IMR-90 (cell line): ENCODE measurements at places on chromosomes 3 and 15. TPM values are rescaled to one million over a fixed set of nuclear protein-coding genes. Genes with fewer than 3 reads are reported as not detected.

- DNase-seq, result no peak
Measured at GRCh38 chr15:101444807-101445508, 44.5 kb downstream of the PCSK6 start.

DNA sequence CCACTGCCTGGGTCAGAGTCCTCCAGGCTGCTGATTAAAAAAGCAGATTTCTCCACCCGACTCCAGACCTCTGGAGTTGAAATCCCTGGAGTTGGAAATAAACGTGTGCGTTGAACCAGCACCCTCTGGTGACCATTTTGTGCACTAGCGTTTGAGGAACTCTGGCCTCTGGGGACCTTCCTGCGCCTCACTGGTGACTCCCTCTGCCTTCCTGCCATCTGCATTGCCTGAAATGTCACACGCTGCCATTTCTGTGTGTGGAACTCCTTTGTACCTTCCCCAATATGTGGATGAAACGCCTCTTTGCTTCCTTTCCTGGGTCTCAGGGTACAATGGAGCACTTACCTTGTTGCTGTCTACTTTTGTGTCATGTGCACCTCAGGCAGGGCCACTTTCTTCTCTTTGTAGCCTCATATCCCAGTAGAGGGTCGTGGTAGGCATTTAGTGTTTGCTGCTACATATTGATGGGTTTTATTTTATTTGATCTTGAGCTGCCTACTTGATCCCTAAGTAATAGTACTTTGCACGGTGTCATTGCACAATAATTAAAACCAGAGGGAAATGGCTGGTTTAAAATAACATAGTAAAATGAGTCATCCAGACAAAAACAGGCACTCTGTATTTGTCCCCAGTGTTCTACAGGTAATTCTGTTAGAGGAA, 56.8 kb downstream of the GPR171 start:
- DNase-seq, result peak; percentile 69

Gene C15orf62
- under 0.01 TPM in 1 of 2 replicates, not detected in the other for total RNA-seq

Gene SYNM
- total RNA-seq, result 3.4 and 5.0 TPM in 2 replicates

Gene IL17RC
- total RNA-seq, result 18.9 and 20.8 TPM in 2 replicates

Gene CADM2
- under 0.01 TPM in 1 of 2 replicates, not detected in the other for total RNA-seq

Gene SPTSSB
- not detected in 2 replicates for total RNA-seq

Gene ALG1L2
- total RNA-seq, result not detected in 2 replicates
